ENCODE measurements at places on chromosomes 16 and 17. TPM values are rescaled to one million over a fixed set of nuclear protein-coding genes. Genes with fewer than 3 reads are reported as not detected.

DNA sequence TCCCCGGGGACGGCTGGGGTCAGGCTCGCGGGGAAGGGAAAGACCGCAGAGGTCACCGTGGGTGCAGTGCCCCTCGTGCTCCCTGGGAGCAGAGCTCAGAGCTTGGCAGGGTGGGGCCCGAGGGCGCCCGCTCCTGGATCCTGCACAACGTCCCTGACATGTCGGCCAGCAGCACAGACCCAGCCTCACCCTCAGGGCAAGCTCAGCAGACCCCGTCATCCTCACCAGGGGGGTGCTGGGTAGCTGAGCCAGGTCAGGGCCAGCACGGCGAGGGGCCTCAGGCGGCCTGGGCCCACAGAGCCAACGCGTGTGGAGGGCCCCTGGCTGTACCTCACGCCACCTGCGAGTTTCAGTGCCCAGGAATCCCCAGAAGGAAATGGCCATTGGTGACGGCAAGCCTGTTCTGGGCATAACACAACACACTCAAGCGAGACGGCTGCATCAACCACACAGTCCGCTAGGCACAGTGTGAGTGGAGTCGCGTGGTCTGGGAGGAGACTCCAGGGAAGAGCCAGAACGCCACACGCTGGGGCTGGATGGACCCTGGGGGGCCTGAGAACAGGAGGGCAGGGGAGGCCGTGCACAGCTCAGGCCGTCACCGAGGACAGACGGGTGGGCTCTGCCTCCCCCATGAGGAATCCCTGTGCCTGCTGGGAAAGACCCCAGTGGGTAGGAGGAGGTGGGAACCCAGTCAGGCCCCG is 60.3 kb downstream of the ZNF778 start:
- peaks cover 6% of the 10 kb centered on the region for H3K36me3 ChIP-seq
- H3K4me3 ChIP-seq, result no peak overlapping the region
- H3K27me3 ChIP-seq, result no peaks in the 10 kb centered on the region
- H3K4me1 ChIP-seq, result no peaks in the 10 kb centered on the region
- H3K27ac ChIP-seq, result no peak overlapping the region

GRCh38 chr16:30816769-30817168 is 29.8 kb upstream of the ZNF629 start:
- no peak overlapping the region for H3K27ac ChIP-seq
- no peak for DNase-seq
- no peaks in the 10 kb centered on the region for H3K36me3 ChIP-seq
- H3K4me1 ChIP-seq, result peaks cover 6% of the 10 kb centered on the region
- no peak overlapping the region for H3K4me3 ChIP-seq
- H3K27me3 ChIP-seq, result no peaks in the 10 kb centered on the region

DNA sequence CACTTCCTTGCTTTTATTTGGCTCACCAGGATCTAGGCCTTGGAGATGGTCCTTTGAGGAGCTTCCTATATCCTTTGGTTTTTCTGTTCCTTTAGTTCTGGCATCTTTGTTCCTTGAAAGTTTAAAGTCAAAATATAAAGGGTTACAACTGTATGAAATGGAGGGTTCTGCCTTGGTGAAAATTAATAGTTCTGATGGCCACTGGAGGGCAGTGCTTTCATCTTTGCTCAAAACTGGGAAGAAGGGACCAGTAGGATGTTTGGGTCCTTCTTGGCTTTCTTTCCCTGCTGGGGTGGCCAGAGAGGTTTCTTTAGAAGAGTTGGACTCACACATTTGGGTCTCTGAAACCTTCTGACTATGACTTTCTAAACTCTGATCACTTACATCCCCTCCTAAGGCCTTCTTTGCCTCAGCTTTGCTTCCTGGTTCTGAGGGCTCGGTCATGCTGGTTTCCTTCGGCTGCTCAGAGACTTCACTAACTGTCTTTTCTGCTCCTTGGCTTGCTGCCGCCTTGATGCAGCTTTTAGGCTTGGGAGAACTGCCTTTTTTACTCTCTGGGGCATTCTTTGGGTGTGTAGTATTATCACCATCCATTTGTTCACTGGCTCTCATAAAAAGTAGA is 10.9 kb upstream of the ITGA2B start:
- H3K36me3 ChIP-seq, result no peaks in the 10 kb centered on the region
- H3K4me1 ChIP-seq, result no peaks in the 10 kb centered on the region
- H3K27ac ChIP-seq, result no peak overlapping the region
- H3K4me3 ChIP-seq, result no peak overlapping the region

Gene KRTAP3-2
- total RNA-seq, result not detected

Data from breast epithelium (tissue), 4 donors.